Activated naive CD8-positive, alpha-beta T cell treated with anti-CD3 and anti-CD28 coated beads for 36 hours (primary cell): ENCODE measurements at places on chromosomes 4 and X. TPM values are rescaled to one million over a fixed set of nuclear protein-coding genes. Genes with fewer than 3 reads are reported as not detected.

DNA sequence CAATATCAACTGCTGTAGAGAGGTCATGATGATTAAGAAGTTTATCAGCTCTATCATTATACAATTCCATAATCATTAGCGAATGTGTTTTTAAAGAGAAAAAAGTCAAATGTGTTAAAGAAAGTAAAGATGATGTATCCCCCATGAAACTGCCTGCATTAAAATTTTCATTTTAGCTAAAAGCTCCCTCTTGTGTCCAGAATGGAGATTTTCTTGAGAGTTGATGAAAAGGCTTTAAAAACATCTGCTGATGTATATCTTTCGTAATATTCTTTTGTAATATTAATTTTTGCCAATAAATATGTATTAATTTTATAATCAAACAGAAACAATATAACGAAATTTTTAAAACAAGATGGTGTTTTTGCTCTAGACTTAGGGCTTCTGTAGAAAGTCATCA is 52.1 kb upstream of the LHFPL1 start:
- H3K36me3 ChIP-seq: no peaks in the 10 kb centered on the region
- H3K4me3 ChIP-seq: no peak overlapping the region
- H3K4me1 ChIP-seq: peaks cover 3% of the 10 kb centered on the region
- peaks cover 7% of the 10 kb centered on the region for H3K27me3 ChIP-seq

- H3K4me3 ChIP-seq: no peak overlapping the region
- H3K27ac ChIP-seq: no peak overlapping the region
- no peaks in the 10 kb centered on the region for H3K4me1 ChIP-seq
- no peak for DNase-seq
- H3K27me3 ChIP-seq: no peaks in the 10 kb centered on the region
- no peaks in the 10 kb centered on the region for H3K36me3 ChIP-seq
Measured at GRCh38 chrX:108359806-108360602, 78.2 kb downstream of the COL4A6 start.

DNA sequence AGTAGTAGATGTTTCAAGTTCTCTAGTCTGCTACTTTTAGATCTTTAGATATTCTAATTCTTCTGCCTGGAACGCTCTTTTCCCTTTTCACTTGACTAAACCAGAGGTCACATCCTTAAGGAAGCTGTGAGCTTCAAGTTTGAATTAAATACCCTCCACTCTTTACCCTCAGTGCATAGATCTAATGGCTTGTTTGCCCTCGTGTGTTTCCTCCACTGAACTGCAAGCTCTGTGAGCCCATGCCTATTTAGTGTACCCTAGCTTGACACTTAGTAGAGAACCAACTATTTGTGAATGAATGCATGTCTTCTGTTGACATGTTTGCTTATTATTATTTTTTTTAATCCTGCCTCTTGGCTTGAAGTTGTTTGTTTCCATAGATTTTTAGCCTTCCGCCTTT is 138.3 kb downstream of the PDE5A start:
- no peaks in the 10 kb centered on the region for H3K27me3 ChIP-seq
- H3K4me1 ChIP-seq: no peaks in the 10 kb centered on the region
- no peak for DNase-seq
- no peak overlapping the region for H3K27ac ChIP-seq
- H3K4me3 ChIP-seq: no peak overlapping the region

- peaks cover 4% of the 10 kb centered on the region for H3K27me3 ChIP-seq
- H3K27ac ChIP-seq: no peak overlapping the region
- DNase-seq: no peak
- no peak overlapping the region for H3K4me3 ChIP-seq
Measured at GRCh38 chrX:69552512-69552911, 48.4 kb downstream of the NALF2 start.

- no peaks in the 10 kb centered on the region for H3K27me3 ChIP-seq
- H3K4me3 ChIP-seq: no peak overlapping the region
- H3K27ac ChIP-seq: no peak overlapping the region
- H3K36me3 ChIP-seq: no peaks in the 10 kb centered on the region
- peaks cover 3% of the 10 kb centered on the region for H3K4me1 ChIP-seq
- DNase-seq: no peak
Measured at GRCh38 chrX:136963973-136964372, 69.8 kb downstream of the GPR101 start.

GRCh38 chr4:185726931-185727330 is 85.1 kb downstream of the SORBS2 start:
- DNase-seq: no peak
- H3K27ac ChIP-seq: no peak overlapping the region
- no peak overlapping the region for H3K4me3 ChIP-seq

DNA sequence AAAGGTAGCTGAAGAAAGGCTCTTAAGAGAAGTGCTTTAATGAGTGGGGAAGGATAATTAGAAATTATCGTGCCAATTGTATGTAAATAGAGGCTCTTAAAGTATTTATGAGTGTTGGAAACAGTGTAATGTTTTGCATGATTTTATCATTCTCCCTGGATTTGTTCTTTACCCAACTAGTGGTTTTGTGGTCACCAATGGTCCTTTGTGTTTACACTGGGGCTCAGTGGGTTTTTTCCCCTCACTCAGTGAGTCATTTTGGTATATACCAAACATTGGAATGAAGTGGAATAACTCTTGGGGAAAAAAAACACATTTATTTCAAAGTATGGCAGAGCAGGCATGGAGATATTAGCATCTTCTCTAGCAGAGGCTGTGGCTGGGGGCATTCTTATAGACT is 20.8 kb upstream of the LGI2 start:
- no peak overlapping the region for H3K4me3 ChIP-seq
- H3K36me3 ChIP-seq: no peaks in the 10 kb centered on the region
- H3K27ac ChIP-seq: no peak overlapping the region
- peaks cover 22% of the 10 kb centered on the region for H3K27me3 ChIP-seq
- peaks cover 7% of the 10 kb centered on the region for H3K4me1 ChIP-seq
- DNase-seq: no peak

- DNase-seq: no peak
- H3K36me3 ChIP-seq: no peaks in the 10 kb centered on the region
- H3K27ac ChIP-seq: no peak overlapping the region
- H3K4me3 ChIP-seq: no peak overlapping the region
Measured at GRCh38 chr4:154231806-154232478, 259.7 kb downstream of the DCHS2 start.

The RNF150 gene
- total RNA-seq: 0.02 TPM

The HTR2C gene
- total RNA-seq: not detected

The RIPPLY1 gene
- total RNA-seq: not detected
